Activated T-cell treated with anti-CD3 and anti-CD28 coated beads, Interleukin-2, amount 50 U/mL, for 4 hours (primary cell): ENCODE measurements at places on chromosomes 5 and 9.

GRCh38 chr9:124521142-124521541 is 13.9 kb upstream of the NR5A1 start:
- no peak for DNase-seq

- no peak for DNase-seq
Observed at GRCh38 chr9:133995012-133995896, 3.1 kb upstream of the VAV2 start.

DNA sequence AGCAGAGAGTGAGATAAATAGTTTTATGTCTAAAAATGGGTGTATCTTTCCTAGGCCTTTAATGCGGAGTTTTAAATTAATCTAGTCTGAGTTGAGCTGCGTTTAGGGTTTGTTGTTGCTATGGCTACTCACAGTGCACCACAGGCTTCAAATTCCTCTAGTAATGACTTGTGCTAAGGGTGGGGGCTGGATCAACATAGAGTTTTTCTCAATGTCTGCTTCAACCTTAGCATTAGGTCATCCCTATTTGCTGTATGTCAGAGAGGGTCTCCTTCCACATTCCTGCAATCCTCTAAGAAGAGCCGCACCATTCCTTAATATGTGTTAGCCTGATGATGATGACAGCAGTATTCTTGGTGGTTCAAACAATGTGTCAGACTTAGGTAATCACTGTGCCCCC is 465.6 kb upstream of the KIF2A start:
- no peak for DNase-seq

DNA sequence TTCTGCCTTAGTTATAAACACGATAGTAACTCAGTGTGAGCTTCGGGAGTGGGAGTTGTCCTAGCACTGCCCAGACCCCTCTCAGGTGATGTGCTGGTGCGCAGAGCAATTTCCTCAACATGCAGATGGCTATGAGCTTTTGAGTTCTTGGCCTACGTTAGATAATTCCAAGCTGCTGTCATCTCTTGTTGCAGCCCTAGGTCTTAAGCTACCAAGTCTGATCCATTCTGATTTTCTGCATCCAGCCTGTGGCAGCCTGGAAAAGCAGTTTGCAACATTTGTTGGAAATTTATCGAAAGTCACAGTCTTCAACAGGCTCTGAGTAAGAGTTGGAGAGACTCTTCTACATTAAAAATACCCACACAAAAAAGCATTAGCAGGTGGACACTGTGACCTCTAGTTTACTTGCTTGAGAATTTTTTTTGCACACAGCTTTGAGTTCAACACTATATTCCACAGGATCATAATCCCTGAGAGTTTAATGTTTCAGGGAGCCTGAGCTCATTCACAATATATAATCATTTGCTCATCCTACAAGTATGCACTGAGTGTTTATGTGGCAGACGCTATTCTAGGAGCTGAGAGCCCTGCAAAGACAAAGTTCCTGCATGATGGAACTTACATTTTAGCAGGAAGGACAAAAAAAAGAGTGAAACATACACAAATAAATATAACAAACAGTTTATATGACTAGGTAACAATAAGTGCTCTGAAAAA is 91.6 kb downstream of the UBE2QL1 start:
- DNase-seq: no peak

- no peak for DNase-seq
Observed at GRCh38 chr9:133527444-133527920, 2.7 kb upstream of the MYMK start.

GRCh38 chr5:127696683-127697082 is 6.5 kb upstream of the CCDC192 start:
- DNase-seq: no peak

GRCh38 chr5:112734597-112734996 is 3.1 kb upstream of the APC start:
- DNase-seq: no peak

GRCh38 chr5:178322736-178323540 is 90.3 kb upstream of the PHYKPL start:
- DNase-seq: no peak

- no peak for DNase-seq
Observed at GRCh38 chr5:66653325-66653724, 57.1 kb downstream of the MAST4 start.

DNA sequence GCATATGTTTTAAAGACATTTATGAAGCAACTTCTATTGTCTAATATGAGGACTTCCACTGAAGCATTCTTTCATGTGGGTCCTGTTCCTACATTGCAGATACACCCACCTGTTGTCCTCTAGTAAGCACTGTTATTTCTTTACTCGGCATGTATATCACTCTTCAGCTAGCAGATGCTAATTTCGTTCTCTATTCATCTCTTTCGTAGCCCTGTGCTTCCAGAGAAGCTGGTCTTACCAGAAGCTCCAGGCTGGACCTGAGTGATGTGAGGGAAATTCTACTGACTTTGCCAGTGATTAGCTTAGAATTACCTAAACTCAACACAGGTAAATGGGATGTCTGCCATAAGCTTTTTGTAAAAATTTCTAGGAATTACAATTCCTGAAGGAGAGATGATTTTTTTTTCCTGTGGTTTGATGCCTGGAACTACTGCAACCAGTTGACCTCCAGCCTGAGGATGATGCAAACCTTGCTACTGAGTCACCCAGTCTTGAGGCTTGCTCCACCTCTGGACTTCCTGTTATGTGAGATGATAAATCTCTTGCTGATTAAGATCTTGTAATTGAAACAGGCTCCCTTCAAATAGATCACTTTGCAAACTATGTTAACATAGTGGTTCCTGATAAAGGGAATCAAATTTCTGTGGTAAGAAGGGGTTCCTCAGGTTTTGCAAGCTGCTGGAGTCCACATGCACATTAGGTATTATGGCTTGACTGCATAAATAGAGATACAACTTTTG is 52.2 kb upstream of the SPINK5 start:
- DNase-seq: no peak

DNA sequence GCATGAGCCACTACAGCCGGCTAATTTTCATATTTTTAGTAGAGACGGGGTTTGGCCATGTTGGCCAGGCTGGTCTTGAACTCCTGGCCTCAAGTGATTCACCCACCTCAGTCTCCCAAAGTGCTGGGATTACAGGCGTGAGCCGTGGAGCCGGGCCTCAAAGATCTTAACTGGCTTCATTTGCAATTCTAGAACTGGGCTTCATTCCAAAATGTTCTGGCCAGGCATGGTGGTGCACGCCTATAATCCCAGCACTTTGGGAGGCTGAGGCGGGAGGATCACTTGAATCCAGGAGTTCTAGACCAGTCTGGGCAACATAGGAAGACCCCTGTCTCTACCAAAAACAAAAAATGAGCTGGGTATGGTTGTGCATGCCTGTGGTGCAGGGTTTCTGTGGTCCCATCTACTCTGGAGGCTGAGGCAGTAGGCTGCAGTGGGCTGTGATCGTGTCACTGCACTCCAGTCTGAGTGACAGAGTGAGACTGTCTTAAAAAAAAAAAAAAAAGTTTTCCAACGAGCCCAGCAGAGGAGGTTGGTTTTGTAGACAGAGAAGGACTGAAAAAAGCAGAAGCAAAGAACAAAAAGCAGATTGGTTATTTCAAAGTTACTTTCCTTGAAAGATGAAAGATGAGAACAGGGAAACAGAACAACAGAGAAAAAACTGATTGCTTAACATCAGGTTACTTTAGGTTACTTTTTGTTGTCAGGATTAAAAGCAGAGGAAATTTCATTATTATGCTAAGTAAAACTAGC is 78.2 kb downstream of the ANKRD55 start:
- no peak for DNase-seq

DNA sequence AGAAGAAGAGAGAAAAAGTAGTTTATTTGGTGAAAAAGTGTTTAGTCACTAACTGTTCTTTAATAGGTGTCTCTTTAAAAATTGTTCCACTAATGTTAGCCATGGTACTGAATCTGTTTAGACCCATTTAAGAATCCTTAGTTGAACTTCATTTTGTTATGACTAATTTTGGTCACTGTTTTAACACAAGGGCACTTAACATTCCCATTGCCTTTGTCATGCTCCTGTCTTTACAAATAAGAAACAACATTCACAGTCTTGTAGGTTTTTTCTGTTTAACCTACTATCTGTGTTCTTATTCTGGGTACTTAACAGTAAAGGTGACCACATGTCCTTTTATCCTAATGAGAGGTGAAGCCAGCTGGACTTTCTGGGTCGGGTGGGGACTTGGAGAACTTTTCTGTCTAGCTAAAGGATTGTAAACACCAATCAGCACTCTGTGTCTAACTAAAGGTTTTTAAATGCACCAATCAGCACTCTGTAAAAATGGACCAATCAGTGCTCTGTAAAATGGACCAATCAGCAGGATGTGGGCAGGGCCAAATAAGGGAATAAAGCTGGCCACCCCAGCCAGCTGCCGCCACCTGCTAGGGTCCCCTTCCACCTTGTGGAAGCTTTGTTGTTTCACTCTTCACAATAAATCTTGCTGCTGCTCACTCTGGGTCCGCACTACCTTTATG is 116.7 kb downstream of the WDR70 start:
- no peak for DNase-seq

- DNase-seq: no peak
Observed at GRCh38 chr9:4883326-4883873, 90.7 kb downstream of the RCL1 start.

- no peak for DNase-seq
Observed at GRCh38 chr9:7394002-7394774, 405.4 kb downstream of the DMAC1 start.

- DNase-seq: no peak
Observed at GRCh38 chr9:121700165-121700831, 48.9 kb downstream of the DAB2IP start.

- no peak for DNase-seq
Observed at GRCh38 chr9:37038943-37039464, 4.9 kb upstream of the PAX5 start.

DNA sequence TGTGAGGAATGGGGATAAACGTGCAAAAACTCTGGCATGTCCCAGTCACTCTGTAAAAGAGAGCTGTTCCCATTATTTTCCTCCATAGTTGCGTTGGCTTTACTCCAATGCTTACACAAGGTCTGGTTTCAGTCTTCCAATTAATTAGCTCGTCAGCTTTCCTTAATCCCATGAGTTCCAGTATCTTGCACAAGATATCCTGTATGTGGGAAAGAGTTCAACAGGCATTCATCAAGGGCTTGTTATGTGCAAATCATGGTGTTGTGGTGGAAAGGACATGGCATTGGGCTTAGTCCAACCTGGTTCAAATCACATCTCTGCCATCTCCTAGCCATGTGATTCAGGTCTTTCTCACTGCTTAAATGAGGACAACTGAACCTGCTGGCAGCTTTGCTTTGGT is 77.5 kb upstream of the PANK3 start:
- no peak for DNase-seq

- DNase-seq: no peak
Observed at GRCh38 chr9:38284588-38285051, 107.9 kb upstream of the ALDH1B1 start.

- DNase-seq: no peak
Observed at GRCh38 chr5:169705322-169705721, 68.2 kb downstream of the DOCK2 start.

DNA sequence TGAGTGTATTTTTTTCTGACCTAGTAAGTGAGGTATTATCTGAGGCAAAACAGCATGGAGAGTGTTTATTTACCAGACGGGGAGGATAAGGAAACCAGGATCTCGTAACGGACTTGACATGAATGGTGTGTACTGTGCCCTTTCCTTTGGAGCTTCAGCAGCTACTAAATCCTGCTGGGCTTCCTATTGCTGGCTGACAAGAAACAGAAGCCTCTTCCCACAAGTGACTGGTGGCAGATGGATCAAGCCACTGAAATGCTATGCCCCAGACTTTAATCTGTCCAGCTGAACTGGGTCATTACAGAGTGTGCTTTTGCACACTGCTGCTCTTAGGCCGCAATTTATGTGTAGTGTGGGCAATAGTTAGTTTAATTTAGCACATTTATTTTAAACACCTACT is 162.7 kb upstream of the MRPS30 start:
- DNase-seq: no peak

GRCh38 chr9:14205463-14205862 is 108.5 kb downstream of the NFIB start:
- no peak for DNase-seq

- DNase-seq: no peak
Observed at GRCh38 chr5:9869616-9870288, 239.6 kb upstream of the TAS2R1 start.

DNA sequence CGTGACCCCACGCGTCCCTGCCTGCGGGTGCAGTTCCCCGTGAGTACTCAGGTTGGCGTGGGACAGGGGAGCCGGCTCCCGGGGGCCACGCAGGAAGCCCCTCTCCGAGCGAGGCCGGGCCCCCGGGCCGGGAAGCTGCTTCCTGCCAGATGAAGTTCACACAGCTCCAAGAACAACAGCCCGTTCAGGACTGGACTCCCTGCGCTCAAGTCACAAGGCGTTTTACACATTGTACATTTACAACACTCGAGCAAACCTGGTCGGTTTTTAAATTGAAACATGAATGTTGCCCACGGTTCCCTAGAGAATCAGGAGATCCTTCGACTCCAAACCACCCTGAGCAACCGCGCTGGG is 22.4 kb downstream of the SLC9A3 start:
- DNase-seq: no peak

DNA sequence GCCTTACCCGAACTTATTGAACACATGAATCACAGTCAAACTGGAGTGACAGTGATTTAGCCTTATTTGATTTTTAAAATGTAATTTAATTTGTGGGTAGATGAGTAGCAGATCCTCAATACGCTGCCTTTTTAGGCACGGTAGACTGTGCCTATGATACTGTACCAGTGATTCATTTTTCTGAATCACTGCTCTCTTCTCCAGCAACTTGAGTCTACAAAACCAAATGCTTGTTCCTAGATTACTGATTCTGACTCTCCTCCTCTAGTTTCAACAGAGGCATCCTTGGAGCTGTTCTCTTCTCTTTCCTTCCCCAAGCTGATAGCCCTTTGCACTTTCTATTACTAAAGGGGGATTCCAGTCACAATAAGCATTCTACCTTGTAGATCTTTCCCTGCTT is 94.3 kb upstream of the IL7R start:
- no peak for DNase-seq

- DNase-seq: no peak
Observed at GRCh38 chr9:86907346-86907745, 40.0 kb downstream of the GAS1 start.

GRCh38 chr5:181112476-181112875 is 18.5 kb downstream of the OR2V1 start:
- no peak for DNase-seq

GRCh38 chr5:113331209-113331551 is 103.6 kb downstream of the TSSK1B start:
- no peak for DNase-seq

- DNase-seq: no peak
Observed at GRCh38 chr9:36892279-36892678, 141.8 kb downstream of the PAX5 start.

DNA sequence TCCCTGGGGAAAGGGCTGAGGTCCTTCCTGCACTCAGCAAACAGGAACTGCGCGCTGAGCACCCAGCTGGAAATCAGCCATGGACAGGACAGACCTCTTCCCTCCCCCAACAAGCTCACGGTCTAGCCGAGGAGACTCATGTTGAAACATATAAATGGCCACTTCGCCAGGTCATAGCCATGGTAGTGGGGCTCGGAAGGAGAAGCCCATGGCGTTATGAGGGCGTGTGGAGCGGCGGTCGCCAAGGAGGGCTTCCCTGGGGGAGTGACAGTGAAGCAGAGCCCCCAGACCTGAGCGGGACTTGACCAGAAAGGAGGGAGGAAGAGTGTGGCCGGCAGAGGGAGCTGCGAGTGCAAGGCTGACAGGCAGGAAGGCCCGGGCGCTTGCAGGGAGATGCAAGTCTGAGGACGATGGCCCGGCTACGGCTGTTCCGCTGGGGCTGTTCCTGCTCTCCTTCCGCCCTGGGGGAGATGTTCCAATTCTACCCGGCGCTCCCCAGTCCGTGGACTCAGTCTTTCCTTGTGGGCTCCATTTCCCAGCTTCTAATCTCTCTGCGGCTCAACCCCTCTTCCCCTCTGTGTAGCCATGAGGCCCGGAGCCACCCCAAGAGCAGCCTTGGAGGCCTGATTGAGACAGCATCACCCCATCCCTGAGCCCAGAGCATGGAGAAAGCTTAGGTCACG is 43.9 kb upstream of the PRRC2B start:
- peak; percentile 86 for DNase-seq
